Sigmoid colon (tissue), 7 donors: ENCODE measurements at places on chromosomes 2 and 18. TPM values are rescaled to one million over a fixed set of nuclear protein-coding genes. Genes with fewer than 3 reads are reported as not detected.

RAB6C gene
- polyA plus RNA-seq, result not detected

ESPNL gene
- polyA plus RNA-seq, result not detected

PLEKHM3 gene
- polyA plus RNA-seq, result 1.2 TPM

LCT gene
- polyA plus RNA-seq, result 0.23 TPM

BOD1L2 gene
- not detected for polyA plus RNA-seq

UNC80 gene
- polyA plus RNA-seq, result not detected

SNED1 gene
- 6.3 TPM for polyA plus RNA-seq

DNAJC5G gene
- polyA plus RNA-seq, result not detected

PER2 gene
- 3.7 TPM for polyA plus RNA-seq

DNER gene
- 2.7 TPM for polyA plus RNA-seq

MYO7B gene
- polyA plus RNA-seq, result 67.9 TPM

GAREM2 gene
- 2.4 TPM for polyA plus RNA-seq

DSG4 gene
- 0.09 TPM for polyA plus RNA-seq

CDKL4 gene
- not detected for polyA plus RNA-seq

GNLY gene
- 13.9 TPM for polyA plus RNA-seq

KYNU gene
- 1.2 TPM for polyA plus RNA-seq

CIB4 gene
- not detected for polyA plus RNA-seq

LAPTM4A gene
- polyA plus RNA-seq, result 59.2 TPM

SATB2 gene
- polyA plus RNA-seq, result 43.7 TPM

ASTL gene
- polyA plus RNA-seq, result 0.36 TPM

NHEJ1 gene
- 23.6 TPM for polyA plus RNA-seq

AMER3 gene
- polyA plus RNA-seq, result under 0.01 TPM

DYNAP gene
- not detected for polyA plus RNA-seq

HOXD13 gene
- not detected for polyA plus RNA-seq

SKA1 gene
- polyA plus RNA-seq, result 1.4 TPM

ASXL3 gene
- 0.92 TPM for polyA plus RNA-seq

SP5 gene
- 1.2 TPM for polyA plus RNA-seq

ROCK2 gene
- polyA plus RNA-seq, result 21.3 TPM

LHCGR gene
- polyA plus RNA-seq, result not detected

RANBP2 gene
- polyA plus RNA-seq, result 5.4 TPM

CAPN10 gene
- polyA plus RNA-seq, result 16.4 TPM

SCN1A gene
- polyA plus RNA-seq, result 0.10 TPM

MC5R gene
- not detected for polyA plus RNA-seq

DPY30 gene
- 133 TPM for polyA plus RNA-seq

IL1R2 gene
- polyA plus RNA-seq, result 26.4 TPM

OTOS gene
- not detected for polyA plus RNA-seq

RHBDD1 gene
- polyA plus RNA-seq, result 1.8 TPM

MLPH gene
- 45.0 TPM for polyA plus RNA-seq

MERTK gene
- 2.4 TPM for polyA plus RNA-seq

CCT4 gene
- 57.1 TPM for polyA plus RNA-seq

SPP2 gene
- polyA plus RNA-seq, result not detected
